ENCODE measurements at places on chromosomes 13 and 19.

GRCh38 chr13:44918326-44919103, 70.8 kb downstream of the NUFIP1 start:
- no peak for DNase-seq

GRCh38 chr19:52518646-52519045, 8.8 kb upstream of the ZNF808 start:
- DNase-seq, result no peak

- peak; percentile 77 for DNase-seq
Measured at GRCh38 chr19:18469069-18469846, 31.3 kb upstream of the ISYNA1 start.

GRCh38 chr13:50161052-50161451, 145.8 kb downstream of the KCNRG start:
- no peak for DNase-seq

- DNase-seq, result no peak
Measured at GRCh38 chr19:54893406-54893805, 12.5 kb upstream of the NCR1 start.

DNA sequence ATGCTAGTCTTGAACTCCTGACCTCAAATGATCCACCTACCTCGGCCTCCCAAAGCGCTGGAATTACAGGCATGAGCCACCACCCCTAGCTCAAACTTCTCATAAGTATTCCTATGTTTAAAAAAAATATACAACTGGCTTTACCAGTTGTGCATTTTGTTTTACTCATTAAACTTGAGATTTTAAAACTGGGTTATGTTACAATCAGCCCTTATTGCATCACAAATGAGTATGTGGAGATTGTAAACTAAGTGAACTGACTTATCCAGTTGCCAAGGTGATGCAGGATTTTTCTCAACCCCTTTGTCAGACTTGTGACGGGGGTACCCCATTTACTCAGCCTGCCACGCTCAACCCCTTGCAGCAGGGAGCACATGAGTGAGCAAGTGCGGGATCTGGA, 14.4 kb upstream of the GTF2F2 start:
- DNase-seq, result no peak

DNA sequence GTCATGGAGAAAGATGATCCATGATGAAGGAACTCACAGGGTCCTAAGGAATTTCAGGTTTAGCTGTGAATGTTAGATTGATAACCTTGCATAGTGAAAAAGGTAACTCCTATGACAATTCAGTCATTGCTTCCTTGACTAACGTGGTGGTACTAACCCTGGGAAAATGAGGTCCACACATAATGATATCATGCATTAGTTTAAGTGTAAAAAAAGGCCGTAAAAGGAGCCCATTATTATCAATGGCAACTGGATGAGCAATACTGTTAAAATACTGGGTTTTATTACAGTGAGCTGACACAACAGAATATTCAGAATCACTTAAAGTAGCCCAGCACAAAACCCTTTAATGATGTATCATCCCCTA, 515.4 kb downstream of the DCT start:
- DNase-seq, result no peak

DNA sequence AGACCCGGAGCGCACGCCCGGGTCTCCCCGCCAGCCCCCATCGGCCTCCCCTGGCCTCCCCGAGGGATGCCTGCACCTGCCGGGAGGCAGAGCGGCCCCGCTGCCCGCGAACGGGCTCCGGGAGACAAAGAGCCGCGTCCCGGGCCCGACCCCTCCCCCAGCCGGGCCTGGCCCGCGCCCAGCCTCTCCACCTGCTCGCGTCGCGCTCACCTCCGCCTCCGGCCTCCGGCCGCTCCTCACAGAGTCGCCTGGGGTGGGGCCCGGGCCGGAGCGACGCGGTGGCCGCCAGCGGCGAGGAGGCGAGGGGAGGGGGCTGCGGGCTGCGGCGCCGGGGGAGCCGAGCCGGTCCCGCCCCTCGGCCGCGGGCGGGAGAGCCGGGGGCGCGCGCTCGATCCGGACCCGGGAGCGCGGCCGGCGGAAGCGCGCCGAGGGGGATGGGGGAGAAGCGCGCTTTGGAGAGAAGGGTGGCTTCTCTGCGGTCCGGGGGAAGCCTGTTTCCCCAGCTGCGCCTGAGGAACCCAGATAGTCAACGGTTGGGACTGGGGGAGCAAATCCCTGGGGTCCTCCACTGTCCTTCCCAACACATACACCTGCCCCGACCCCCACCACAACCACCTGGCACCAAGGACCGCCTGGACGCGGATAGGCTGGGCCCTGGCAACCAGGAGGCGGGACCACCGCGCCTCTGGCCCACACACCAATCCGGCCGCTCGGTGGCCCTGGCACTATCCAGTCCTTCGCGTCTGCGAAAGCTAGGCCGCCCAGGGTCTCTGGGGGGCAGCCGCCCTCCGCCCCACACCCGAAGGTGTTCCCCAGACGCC, at the start of gene PRR36:
Gene PRR36 (minus strand): TSS at position 315 of the 821 bp plus-strand sequence. CDS start 701 bp downstream, outside the sequence.
- DNase-seq, result peak; percentile 58

- no peak for DNase-seq
Measured at GRCh38 chr13:95185311-95185710, 115.9 kb downstream of the ABCC4 start.

- DNase-seq, result peak; percentile 34
Measured at GRCh38 chr13:46894568-46894967, 2.3 kb downstream of the HTR2A start.

DNA sequence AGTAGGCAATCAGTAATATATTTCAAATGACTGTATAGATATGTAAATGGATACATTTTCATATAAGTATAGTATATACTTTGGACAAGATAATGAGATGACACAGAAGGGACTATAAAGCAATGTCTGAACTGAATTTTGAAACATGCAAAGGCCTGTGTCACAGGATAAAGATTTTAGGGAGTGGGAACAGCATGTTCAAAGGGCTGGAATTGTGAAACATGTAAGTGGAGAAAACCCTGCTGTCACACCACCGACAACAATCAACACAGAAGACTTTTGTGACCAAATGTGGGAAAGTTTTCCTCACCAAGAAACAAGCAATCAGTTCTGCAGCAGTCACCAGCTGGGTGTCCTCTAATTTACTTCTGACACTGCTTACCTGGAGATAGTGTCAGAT, 42.9 kb downstream of the LPAR6 start:
- DNase-seq, result no peak

- DNase-seq, result peak; percentile 51
Measured at GRCh38 chr13:59452189-59452890, 711.4 kb downstream of the DIAPH3 start.

All from A673 (cell line).